ENCODE measurements at places on chromosomes 16 and 17.
A peak's percentile ranks its signal among the peaks of the same experiment; 100 is the strongest.

DNA sequence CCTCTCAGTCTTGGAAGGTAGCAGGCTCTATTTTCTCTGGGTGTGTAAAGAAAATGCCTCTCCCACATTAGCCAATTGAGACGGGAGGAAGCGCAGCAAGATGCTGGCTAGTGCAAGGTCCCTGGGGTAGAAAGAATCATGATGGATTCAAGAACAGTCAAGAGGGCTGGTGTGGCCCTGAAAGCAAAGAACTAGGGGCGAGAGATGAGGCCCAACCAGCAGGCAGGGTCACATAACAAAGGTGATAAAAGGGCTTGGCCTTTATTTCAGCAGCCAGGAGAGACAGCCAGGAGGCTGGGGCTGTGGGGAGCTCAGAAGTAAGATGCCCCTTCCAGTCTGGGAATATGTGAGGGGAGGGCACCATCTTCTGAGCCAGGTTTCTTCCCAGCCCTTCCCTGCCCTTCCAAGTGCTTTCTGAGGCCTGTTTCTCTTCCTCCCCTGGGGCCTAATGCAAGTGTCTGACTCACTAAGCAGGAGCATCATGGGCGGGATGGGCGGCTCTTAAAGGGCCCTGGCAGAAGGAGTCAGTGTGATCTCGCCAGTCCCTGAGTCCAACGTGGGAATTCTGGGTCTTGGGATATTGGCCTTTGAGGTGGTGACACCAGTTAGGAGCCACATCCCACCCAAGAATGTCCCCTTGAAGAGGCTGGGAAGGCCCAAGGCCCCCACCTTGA lies 3.9 kb upstream of the NLRC5 start:
- peak; percentile 87 for DNase-seq

DNA sequence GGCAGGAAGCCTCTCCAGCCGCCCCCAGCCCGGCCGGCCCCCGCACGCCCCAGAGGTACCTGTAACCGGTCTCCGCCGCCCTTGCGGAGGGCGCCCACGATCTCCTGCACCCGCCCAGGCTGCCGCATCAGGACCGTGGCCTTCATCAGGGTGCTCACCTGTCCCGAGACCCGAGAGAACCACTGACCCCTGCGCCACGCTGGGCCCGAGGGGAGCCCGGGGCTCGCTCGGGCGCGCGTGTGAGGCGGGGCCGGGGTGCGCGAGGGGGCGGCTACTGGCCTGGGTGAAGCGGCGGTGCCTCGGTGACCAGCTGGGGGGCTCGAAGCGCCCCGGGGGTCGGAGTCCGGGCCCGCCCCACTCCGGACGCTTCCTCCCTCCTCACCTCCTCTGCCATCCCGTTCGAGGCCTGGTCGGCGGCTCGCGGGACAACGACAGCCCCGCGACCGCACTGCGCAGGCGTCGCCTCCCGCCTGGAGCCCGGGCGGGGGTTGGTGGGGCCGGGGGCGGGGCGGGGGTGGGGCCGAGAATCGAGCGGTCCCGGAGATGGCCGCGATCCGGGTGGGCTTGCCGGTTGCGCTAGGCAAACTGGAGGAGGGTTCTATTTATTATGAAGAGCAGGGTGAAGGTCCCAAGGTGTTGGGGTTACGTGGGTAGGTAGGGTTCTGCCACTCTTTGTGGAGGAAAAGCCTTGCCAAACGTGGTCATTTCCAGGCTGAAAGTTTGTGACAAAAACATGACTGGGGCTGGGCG lies at the start of gene NT5C3B:
Gene NT5C3B, minus strand, starts transcription at position 433 of the 750 bp plus-strand sequence. Its CDS starts 39 bp downstream, at position 394.
- peak; percentile 59 for DNase-seq

GRCh38 chr17:31085563-31085962 lies 9.2 kb upstream of the NF1 start:
- DNase-seq, result no peak

DNA sequence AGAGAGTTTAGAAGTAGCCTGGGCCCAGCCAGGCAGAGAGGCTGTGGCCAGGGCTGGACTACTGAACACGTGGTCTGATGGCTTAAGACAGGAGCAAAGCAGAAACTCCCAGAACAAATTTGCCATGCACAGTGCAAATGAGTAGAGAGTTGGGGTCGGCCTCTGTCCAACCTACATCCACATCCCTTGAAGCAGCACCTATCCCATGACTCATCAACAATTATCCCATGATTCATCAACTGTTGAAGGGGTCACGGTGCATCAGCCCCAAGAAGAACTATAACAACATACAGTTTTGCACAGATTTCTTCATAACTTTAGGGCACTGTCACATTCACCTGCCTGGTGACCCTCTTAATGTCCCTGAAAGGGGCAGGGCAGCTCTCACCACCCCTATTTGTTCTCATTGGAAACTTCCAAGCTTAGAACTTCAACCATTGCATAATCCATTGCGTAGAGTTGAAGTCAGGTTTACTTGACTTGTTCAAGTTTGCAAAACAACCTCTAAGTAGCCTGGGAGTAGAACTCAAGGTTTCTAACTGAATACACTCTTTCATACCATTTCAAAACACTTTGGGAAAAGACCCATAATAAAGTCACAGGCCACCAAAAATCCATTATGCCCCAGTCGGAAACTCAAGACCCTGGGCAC lies 235.2 kb upstream of the CDH5 start:
- no peak for DNase-seq

GRCh38 chr17:44489581-44489980 lies 13.6 kb downstream of the GPATCH8 start:
- no peak for DNase-seq

DNA sequence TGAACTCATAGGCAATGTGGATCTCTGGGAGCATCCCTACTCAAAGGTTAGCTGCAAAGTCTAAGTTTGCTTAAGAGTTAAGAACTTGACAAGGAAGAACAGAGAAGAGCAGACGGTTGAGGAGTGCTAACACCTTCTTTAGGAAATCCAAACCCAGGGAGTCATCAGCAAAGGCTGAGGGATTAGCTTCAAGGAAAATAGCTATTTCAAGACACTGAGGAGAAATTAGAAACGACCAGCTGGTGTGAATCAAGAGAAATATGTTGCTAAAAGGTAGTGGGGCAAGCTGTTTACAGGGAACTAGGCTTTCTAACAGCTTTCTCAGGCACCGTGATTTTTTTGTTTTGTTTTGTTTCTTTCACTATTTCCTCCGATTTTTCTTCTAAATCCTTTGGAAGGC lies 90.7 kb downstream of the CDH8 start:
- no peak for DNase-seq

- DNase-seq, result no peak
These were observed 6.0 kb upstream of the TNFRSF13B start for GRCh38 chr17:16977932-16978331.

GRCh38 chr16:11147754-11148444 lies 108.1 kb downstream of the SOCS1 start:
- DNase-seq, result no peak

- no peak for DNase-seq
These were observed 60.2 kb downstream of the RPGRIP1L start for GRCh38 chr16:53643474-53643873.

GRCh38 chr17:56665864-56666263 lies 72.4 kb downstream of the NOG start:
- no peak for DNase-seq

DNA sequence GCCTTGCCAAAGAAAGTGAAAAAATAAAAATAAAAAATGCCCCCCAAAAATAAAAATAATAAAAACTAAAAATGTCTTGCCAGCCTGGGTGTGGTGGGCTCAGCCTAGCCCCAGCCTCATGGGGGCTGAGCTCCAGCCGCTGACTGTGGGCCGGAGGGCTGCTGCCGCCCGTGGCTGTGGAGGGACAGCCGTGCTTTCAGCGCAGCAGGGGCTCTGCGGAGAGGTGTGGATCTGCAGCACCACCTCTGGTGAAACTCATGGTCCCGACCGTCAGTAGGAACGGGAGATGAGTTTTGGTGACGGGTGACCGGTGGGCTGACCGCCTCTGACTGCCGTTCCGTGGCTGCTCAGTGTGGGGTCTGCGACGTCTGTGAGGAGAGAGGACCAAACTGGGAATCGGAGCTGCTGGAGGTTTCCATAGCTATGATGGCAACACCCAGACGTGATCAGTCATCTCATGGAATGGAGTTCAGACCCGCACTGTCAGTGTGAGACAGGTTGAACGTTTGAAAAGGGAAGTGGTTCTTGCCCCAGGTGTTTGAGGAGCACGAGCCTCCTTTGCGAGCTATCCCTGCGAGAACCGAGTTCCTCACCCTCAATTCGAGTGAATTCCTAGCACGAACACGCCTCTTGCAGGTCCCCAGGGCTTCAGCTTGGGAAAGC lies 12.0 kb upstream of the RPL13 start:
- no peak for DNase-seq

- DNase-seq, result no peak
These were observed 1.8 kb downstream of the NOXO1 start for GRCh38 chr16:1979271-1980029.

DNA sequence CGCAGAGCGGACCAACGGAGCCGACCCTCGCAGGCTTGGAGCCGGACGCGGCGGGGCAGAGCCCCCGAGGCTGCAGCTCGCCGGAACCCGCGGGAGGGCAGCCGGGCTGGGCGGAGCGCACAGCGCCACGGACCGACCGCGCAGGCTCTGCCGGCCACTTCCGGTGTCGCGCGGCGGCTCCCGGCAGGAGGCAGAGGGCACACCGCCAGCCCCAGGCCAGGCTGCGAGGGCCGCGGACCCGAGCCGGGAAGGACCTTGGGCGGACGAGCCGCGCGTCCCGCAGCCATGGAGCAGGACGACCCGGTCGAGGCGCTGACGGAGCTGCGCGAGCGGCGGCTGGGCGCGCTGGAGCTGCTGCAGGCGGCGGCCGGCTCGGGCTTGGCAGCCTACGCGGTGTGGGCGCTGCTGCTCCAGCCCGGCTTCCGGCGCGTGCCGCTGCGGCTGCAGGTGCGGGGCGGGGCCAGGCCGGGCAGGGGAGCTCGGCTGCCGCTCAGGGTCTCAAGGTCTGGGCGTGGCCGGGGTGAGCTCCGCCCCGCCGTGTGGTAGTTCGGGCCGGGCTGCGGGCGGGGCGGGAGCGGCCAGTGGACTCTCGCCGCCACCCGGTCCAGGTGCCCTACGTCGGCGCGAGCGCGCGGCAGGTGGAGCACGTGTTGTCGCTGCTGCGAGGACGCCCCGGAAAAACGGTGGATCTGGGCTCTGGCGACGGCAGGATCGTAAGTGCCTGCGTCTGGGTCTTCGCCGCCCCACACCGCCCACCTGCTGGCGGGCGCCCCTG lies at the start of gene ANTKMT:
Gene ANTKMT, plus strand, starts transcription at position 157 of the 775 bp plus-strand sequence. Its CDS starts 129 bp downstream, at position 286.
- DNase-seq, result peak; percentile 71

- DNase-seq, result no peak
These were observed 16.6 kb upstream of the NOS2 start for GRCh38 chr17:27816946-27817345.

DNA sequence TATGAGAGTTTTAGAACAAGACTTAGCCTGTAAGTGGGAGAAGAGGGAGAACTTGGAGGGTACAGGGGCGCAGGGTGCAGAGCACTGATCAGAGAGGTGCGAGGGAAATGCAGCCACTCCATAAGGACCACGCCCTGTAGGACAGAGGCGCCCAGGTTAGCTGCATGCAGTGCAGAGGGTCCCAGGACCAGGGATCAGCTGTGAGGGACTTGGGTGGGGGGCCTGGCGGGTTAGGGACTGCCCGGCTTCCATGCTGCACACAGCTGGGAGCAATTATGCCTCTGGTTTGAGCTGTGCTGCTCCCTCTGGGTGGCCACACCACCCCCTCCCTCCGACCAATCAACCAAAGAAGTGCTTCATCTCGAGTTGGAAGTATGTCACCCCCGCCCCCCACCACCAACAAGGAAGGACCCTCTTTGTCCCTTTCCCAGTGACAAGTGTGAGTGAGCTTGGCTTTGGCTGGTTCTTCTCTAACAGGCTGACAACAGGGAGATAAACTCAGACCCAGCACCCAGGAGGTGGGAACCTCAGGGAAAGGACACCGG lies 22.2 kb upstream of the CLEC18A start:
- no peak for DNase-seq
